ENCODE measurements at places on chromosomes 1 and 21.

DNA sequence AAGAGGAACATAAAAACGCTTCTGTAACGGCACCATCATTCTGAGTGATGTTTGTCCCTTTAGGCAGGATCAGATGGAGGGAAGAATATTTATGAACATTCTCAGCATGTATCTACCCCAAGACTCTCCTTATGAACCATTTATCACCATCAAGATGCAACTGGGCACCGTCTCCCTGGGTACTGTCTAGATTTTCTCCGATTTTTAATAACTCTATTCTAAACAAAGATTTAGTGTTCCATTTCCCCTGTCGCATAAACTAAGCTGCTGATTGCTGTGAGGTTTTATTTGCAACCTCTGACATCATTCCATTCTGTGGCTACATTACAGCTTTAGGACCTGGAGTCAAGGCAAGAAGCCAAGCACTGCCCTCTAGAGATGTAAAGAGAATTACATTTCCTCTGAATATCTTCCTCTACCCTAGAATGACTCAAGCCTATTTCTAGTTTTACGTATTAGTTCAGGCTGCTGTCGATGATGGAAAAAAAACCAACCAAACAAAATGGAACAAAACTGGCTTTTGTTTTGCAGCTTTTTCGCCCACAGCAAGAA, 130.1 kb upstream of the MAP1LC3C start:
- DNase-seq, result peak; percentile 50

DNA sequence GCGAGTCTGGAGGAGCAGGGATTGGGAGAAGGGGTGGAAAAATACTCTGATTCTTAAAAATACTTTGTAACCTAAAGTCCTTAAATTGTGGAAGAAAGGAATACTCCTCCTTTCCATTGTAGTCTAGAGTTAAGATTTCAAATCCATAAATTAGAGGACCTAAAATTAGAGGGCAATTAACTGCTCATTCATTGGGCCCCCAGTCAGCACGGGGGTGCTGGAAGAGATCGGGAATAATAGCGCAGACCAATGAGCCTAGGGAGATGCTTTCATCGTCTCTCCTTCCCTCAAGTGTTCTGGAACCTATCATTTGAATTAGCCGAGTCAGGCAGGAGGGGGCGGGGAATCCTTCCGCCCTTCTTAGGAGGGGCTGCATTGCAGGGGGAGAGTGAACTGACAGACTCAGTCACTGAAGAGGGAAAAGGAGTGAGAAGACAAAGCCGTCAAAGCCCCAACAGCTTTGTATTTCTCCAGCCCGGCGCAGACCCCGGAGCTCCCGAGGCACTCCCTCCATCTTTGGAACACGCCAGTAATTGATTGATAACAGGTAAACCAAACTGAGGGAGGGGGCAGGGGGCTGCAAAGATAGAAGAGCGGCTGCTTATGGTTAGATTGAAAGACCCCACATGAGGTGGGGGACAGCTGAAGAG, at the start of gene MLLT11:
MLLT11 (plus strand) TSS at position 391 of the 650 bp plus-strand sequence. CDS start 6,828 bp downstream, outside the sequence.
- DNase-seq, result peak; percentile 89

DNA sequence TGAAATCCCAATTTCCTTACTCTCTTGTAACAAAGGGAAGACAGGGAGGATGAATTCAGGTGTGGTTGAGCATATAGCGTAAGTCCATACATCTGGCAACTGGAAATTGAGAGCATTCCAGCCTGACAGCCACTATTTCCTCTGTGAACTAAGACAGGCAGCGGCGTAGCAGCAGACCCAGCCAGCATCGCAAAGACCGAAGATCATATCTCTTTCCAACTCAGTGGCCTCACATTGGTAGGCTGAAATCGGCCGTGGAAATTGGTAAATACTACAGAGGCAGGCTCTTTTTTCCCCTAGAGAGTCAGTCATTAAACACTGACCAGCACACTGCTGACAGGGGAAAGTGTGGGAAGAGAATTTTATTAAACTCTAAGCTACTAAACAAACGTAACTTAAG, 43.4 kb downstream of the TARBP1 start:
- no peak for DNase-seq

DNA sequence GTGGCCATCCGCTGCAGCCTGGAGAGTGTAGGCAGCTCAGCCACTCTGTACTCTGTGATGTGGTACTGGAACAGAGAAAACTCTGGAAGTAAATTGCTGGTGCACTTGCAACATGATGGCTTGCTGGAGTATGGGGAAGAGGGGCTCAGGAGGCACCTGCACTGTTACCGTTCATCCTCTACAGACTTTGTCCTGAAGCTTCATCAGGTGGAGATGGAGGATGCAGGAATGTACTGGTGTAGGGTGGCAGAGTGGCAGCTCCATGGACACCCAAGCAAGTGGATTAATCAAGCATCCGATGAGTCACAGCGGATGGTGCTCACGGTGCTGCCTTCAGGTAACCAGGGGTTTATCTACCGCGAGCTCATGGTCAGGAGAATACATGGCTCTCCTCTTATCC, 24.0 kb downstream of the CD101 start:
- DNase-seq, result no peak

DNA sequence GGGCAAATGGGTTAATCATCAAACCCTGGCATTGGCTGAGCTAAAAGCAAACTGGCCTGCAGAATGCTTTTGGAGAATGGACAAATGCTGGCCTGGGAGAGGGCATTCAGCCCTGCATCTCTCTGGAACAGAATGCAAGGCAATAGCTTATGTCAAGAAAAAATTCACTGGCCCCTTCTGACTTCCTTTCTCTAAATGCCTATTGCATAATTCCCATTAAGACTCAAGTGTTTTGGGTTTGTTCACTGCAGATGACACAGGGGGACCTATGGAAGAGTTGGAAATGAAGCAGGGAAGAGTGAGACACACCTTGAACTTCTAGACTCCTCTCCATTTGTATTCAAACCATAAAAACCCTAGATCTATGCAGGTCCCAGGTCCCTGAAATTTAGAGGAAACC, 15.9 kb downstream of the PEA15 start:
- DNase-seq, result no peak

DNA sequence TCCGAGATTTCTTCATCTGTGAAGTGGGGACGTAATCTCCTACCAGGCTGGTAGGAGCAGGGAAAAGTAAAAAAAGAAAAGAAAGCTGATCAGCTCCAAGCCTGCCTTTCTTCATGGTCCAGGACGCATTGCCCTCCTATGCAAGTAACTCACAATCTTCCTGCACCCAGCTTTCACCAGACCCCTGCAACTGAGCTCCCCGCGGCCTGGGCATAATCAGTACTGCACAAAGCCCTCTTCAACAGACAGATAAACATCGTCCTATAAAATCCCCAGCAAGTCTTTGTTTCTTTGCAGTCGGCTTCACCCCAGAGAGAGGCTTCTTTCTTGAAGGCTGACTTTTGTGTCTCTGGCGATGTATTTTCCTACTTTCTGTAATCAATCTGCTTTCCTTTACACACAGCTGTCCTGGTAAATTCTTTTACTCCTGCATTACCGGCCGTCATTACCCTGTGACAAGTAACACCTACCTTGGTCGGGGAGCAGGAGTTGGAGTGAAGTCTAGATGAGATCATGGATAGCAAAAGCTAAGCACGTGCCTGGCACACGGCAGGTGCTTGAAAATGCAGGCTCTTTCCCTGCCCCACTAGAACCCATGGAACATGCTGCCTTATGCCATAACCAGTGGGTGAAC, 8.3 kb downstream of the PADI1 start:
- DNase-seq, result peak; percentile 20

DNA sequence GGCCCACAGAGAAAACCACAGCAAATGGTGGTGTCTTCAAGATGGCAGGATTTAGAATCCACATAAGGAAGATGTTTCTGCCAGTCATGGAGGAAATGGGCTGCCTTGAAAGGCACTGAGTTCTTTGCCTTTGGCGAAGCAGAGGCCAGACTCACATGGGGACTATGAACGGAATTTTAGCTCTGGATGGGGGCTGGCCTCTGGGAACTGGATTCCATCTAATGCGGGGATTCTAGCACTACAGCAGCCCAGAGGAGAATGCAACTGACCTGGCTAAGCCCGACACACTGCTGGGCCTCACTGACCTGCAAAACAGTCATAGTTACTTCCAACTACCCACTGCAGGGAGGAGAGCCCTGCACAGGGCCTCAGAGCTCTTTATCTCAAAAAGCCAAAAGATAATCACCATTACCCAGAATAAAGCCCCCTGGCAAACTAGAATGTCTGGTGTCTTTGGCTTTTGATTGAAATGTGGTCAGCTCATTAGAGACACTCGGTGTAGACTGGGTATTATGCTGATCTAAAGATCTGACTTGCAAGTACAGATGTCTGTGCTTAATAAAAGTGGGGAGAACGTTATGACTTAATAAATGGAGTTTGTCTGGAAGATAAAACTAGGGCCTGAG, 11.6 kb downstream of the HCRTR1 start:
- no peak for DNase-seq

- DNase-seq, result no peak
Observed at GRCh38 chr1:118984086-118984721, 3.9 kb downstream of the TBX15 start.

DNA sequence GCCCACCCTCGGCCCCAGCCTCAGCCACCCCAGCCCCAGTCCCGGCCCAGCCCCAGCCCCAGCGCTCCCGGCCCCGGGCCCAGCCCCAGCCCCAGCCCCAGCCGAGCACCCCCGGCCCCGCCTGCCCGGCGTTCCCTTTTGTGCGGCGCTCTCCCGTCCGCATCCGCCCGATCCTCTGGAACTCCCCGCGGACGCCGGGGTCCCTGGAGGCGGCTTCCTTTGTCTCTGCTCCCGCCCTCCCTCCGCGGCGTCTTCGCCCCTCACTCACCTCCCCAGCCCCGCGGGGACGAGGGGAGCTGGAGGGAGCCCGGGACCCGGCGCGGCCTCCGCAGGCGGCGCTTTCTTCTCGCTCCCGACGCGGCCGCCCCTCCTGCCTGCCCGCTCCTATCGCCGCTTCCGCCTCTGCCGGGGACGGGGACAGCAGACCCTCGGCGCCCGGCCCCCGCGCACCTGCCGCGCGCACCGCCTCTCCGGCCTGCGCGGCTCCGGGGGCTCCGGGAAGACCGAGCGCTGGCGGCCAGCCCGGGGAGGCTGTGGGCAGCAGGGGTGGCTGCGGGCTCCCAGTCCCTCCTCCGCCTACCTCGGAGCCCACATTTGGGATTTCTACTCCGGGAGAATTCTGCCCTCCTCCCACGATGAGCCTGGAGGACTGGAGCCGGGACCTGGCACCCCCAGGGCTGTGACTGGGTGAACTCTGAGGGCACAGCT, 14.0 kb downstream of the AGRN start:
- peak; percentile 58 for DNase-seq

- DNase-seq, result peak; percentile 32
Observed at GRCh38 chr1:22500471-22500870, 48.8 kb downstream of the ZBTB40 start.

- no peak for DNase-seq
Observed at GRCh38 chr1:163877016-163877415, 555.3 kb downstream of the NUF2 start.

DNA sequence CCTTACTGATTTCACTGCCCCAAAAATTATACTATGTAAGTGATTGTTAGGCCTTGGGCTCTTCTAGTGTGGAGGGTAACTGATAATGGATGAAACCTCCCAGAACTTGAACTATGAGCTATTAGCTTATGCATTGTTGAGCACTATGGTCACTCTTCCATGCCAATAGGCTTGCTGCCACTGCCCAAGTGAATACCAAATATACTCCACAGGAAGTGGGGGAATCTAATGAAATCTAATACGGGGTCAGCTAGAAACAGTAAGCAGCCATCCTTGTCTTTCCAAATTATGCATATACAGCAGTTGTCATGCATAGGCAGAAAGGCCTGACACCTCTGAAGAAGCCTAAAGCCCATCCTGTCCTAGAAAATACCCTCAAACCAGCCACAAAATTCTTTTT, 198.7 kb upstream of the PTBP2 start:
- DNase-seq, result no peak

GRCh38 chr1:78370779-78371482, 119.8 kb upstream of the PTGFR start:
- DNase-seq, result no peak

- DNase-seq, result no peak
Observed at GRCh38 chr1:162384601-162385279, 3.2 kb downstream of the C1orf226 start.

- peak; percentile 48 for DNase-seq
Observed at GRCh38 chr1:66436378-66437135, 97.4 kb upstream of the SGIP1 start.

- no peak for DNase-seq
Observed at GRCh38 chr1:36894824-36895223, 139.5 kb downstream of the GRIK3 start.

GRCh38 chr1:228004856-228005462, 1.8 kb upstream of the WNT3A start:
- no peak for DNase-seq

GRCh38 chr1:27646676-27647075, 11.7 kb upstream of the FGR start:
- DNase-seq, result no peak

DNA sequence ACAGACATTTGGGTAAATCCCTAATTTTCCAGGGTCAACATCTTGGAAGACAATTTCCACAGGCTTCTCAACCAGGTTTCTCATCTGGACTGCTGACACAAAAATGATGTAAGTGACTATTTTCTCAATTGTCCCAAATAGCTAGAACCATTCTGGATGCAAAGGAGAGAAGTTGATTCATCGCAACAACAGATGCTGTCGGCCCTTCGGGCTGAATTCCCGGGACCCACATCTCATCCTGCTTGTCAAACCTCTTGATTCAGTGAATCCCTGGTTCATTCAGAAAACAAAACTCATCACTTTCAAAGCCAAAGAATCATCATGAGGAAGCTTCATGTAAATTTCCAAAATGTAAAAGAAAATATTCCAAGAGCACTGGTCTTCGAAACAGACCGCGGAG, 251.8 kb downstream of the NPHP4 start:
- no peak for DNase-seq

DNA sequence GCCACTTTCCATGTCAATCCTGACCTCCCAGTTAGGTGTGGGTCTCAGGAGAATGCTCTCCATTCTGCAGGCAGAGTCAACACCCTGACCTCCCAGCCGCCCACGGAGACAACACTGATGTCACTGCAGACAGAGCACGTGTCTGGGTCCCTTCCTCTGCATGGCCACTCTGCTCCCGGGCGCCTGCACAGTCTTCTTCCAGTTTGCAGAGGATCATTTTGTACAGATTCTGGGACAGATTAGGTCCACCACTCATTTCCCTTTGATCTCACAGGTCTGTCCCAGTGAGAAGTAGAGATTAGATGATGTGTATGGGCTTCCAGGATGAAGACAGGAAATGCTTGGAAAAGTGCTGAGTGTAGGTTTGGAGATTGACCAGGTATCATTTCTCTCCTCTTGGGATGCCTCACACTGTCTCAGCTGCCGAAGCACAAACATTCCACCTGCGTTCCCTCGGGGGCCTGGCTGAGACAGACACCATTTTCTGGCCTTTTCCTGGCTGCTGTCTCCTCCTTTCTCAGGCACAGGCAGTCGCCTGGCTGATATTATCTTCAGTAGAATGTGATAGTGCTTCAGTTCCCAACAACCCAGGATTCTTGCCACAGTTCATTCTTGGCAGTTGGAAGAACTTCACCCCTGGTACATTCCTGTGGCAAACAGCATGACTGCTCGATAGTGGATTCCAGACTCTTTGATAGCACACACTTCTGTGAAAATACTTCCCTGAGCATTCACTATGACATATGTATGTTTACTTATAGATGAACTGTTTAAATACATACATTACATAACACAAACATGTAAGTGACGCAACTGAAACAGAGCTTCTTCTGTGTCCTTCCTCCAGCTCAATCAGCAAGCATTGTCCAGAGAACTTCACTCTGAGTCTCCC, 7.9 kb downstream of the MYBPHL start:
- DNase-seq, result no peak

- no peak for DNase-seq
Observed at GRCh38 chr21:39610703-39611102, 2.0 kb upstream of the B3GALT5 start.

- no peak for DNase-seq
Observed at GRCh38 chr21:44503901-44504399, 36.0 kb downstream of the KRTAP10-1 start.

- no peak for DNase-seq
Observed at GRCh38 chr1:157315544-157315943, 177.3 kb upstream of the ETV3 start.

Data from HAP-1 (cell line).